Gastrocnemius medialis (tissue), 4 donors: ENCODE measurements at places on chromosomes 12 and 14. TPM values are rescaled to one million over a fixed set of nuclear protein-coding genes. Genes with fewer than 3 reads are reported as not detected.

- H3K4me1 ChIP-seq = peaks cover 3% of the 10 kb centered on the region
- H3K27ac ChIP-seq = no peak overlapping the region
- H3K4me3 ChIP-seq = no peak overlapping the region
- DNase-seq = no peak
- H3K36me3 ChIP-seq = no peaks in the 10 kb centered on the region
- no peaks in the 10 kb centered on the region for H3K27me3 ChIP-seq
These were observed 6.8 kb upstream of the DYNC1H1 start for GRCh38 chr14:101957406-101958234.

- no peak for DNase-seq
- H3K36me3 ChIP-seq = no peaks in the 10 kb centered on the region
- no peak overlapping the region for H3K4me3 ChIP-seq
- peaks cover 11% of the 10 kb centered on the region for H3K4me1 ChIP-seq
- no peak overlapping the region for H3K27ac ChIP-seq
- H3K27me3 ChIP-seq = no peaks in the 10 kb centered on the region
These were observed 135.3 kb downstream of the AEBP2 start for GRCh38 chr12:19574601-19575000.

GRCh38 chr14:100780246-100780645 lies 45.7 kb upstream of the MEG3 start:
- H3K36me3 ChIP-seq = no peaks in the 10 kb centered on the region
- peaks cover 2% of the 10 kb centered on the region for H3K27me3 ChIP-seq
- H3K4me3 ChIP-seq = no peak overlapping the region
- peaks cover 16% of the 10 kb centered on the region for H3K4me1 ChIP-seq
- no peak overlapping the region for H3K27ac ChIP-seq

DNA sequence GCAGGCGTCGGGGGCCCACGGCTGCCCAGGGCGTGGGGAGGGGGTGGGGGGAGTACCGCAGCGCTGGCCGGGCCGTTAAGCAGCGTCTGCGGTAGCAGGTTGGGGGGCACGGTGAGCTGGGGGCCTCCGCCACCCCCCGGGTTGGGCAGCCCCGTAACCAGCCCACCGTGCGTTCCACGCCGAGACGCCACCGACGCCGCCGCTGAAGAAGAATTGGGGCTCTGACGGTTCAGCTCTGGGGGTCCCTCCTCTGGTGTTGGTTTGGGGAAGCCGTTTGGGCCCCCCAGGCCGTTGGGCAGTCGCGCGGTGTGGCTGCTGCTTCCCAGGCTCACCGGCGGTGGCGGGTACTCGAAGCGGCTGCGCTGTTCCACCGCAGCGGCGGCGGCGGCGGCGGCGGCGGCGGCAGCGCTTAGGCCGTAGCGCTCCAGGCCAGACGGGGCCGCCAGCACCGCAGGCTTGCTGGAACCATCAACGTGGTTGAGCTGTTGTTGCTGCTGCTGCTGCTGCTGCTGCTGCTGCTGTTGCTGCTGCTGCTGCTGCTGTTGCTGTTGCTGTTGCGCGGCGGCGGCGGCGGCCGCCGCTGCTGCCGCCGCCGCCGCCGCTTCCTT lies 1.5 kb downstream of the IRF2BPL start:
- no peak for DNase-seq
- peak overlapping the region; percentile 94 for H3K4me3 ChIP-seq
- no peaks in the 10 kb centered on the region for H3K27me3 ChIP-seq

DNA sequence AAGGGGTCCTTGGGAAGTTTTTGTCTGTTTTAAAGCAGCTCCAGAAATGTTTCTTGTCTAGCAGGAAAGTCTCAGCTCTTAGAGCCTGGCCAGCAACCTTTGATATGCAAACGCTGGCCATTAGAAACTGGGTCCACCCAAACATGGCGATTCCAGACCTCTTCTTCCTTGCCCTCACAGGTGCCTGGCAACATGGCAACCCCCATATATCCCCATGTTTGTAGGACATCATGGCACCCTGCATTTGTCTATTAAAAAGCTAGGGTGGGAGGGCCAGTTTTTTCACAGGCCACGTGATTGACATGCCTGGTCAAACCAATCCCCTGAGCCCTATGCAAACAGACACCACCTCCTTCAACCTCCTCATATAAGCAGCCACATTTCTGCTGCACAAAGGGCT lies 848.7 kb upstream of the FOXG1 start:
- no peaks in the 10 kb centered on the region for H3K36me3 ChIP-seq
- H3K27me3 ChIP-seq = no peaks in the 10 kb centered on the region
- H3K27ac ChIP-seq = no peak overlapping the region
- no peaks in the 10 kb centered on the region for H3K4me1 ChIP-seq

GRCh38 chr14:73612339-73613045 lies at the start of gene ACOT6:
Gene ACOT6, plus strand, starts transcription at chr14:73612517. Its CDS starts 55 bp downstream, at chr14:73612572.
- H3K4me1 ChIP-seq = no peaks in the 10 kb centered on the region
- no peaks in the 10 kb centered on the region for H3K36me3 ChIP-seq
- H3K27ac ChIP-seq = peak within 1 kb of the TSS; percentile 80
- no peaks in the 10 kb centered on the region for H3K27me3 ChIP-seq
- H3K4me3 ChIP-seq = peak within 1 kb of the TSS; percentile 62
- DNase-seq = peak; percentile 27

ESR2 gene
- total RNA-seq = not detected

HSP90B1 gene
- 91.8 TPM for total RNA-seq

PLA2G1B gene
- total RNA-seq = not detected

PIANP gene
- total RNA-seq = not detected
